GOT3 (cell line): ENCODE measurements at places on chromosomes 7 and 10.

GRCh38 chr10:132649651-132650360 lies 112.2 kb downstream of the INPP5A start:
- DNase-seq: no peak

DNA sequence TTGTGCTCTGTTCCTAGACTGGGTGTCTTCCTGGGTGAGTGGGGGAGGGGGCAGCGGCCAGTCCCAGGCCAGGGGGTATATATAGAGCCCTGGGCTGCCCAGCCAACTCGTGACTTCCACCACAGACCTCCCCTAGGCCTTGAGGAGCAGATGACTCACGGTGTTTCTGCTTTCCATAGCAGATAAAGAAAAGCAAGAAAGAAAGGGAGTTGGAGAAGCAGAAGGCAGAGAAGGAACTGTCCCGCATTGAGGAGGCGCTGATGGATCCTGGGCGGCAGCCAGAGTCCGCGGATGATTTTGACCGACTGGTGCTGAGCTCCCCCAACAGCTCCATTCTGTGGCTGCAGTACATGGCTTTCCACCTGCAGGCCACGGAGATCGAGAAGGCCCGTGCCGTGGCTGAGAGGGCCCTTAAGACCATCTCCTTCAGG lies 10.1 kb downstream of the CALHM2 start:
- no peak for DNase-seq

GRCh38 chr7:122433765-122434164 lies 129.2 kb upstream of the FEZF1 start:
- DNase-seq: no peak

- DNase-seq: no peak
These were observed 12.1 kb upstream of the MRPS17 start for GRCh38 chr7:55939514-55940123.

GRCh38 chr7:24496036-24496435 lies 77.2 kb upstream of the PALS2 start:
- no peak for DNase-seq

GRCh38 chr10:63421591-63421990 lies 44.2 kb downstream of the JMJD1C start:
- no peak for DNase-seq

GRCh38 chr10:120077707-120078492 lies 185.4 kb downstream of the SEC23IP start:
- DNase-seq: no peak

DNA sequence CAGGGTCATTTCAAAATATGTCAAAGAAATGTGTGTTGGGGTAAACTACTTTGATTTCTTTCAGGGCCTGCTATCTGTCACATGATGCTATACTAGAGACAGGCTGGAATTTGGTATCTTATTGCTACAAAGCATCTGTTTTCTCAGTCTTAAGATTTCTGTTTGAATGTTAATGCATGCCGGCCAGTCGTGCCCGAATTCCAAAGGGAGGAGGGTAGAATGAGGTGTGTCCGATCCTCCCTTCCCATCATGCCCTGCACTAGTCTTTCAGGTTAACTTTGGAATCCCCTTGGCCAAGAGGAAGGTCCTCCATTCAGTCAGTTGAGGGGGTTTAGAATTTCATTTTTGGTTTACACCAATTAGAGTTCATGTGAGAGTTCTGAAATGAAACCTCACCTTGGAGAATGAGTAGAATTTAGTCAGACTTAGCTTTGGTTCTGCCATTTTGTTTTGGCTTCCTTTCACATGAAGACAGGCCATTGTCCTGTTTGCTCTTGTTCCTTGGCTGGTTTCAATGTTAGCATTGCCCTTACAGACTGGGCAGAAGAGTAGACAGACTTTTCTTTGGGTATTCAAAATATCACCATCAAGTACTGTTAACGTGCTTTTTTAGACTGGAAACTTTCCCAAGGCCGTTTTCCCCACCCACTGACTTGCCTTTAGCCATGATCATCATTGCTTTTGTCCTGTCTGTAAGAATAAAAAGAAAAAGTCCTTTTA lies 95.8 kb downstream of the CAMK1D start:
- no peak for DNase-seq

- no peak for DNase-seq
These were observed 212.3 kb downstream of the DNAJC1 start for GRCh38 chr10:21791276-21791675.

GRCh38 chr7:6546498-6547251 lies 4.6 kb downstream of the GRID2IP start:
- no peak for DNase-seq

DNA sequence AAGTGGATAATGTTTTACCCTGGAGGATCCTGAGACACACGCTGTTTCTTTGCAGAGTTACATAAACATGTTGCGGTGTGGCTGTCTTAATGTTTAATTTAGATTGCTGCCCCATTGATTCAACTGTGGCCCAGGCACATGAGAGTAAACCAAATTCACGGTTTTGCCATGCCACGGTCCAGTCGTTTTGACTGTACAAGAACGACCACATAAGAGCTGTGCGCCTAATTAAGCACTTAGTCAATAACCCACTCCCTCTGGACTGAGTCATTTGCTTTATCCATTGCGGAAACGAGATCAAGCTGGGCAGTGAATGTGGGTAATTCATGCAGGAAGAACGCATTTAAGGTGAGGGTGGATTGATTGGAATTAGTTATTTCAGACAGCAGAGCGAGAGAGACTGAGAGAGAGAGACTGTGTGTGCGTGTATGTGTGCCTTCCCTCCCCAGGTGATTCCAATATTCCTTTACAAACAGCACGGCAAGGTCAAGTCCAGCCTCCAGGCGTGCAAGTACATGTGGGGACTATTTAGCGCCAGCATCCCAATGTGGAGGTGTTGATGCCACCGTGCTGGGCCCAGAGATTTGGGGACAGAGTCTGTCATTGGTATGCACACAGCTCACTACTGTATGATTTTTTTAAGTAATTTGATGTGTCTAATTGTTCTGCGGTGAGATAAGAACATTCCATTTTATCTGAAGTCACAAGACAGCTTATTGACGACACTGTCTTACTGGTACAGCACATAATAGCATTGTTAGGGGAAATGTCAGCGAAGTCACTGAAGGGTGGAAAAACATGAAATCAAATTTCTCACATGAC lies 8.4 kb upstream of the TEX36 start:
- no peak for DNase-seq

- DNase-seq: no peak
These were observed 62.0 kb downstream of the CCNY start for GRCh38 chr10:35398355-35398754.
